ENCODE measurements at places on chromosomes 1 and 21. TPM values are rescaled to one million over a fixed set of nuclear protein-coding genes. Genes with fewer than 3 reads are reported as not detected.

GBP2 gene
- 37.1 TPM for total RNA-seq

ETV3L gene
- total RNA-seq: not detected

CHIT1 gene
- total RNA-seq: not detected

PRMT2 gene
- total RNA-seq: 83.0 TPM

RORC gene
- not detected for total RNA-seq

GRCh38 chr1:161691846-161692245 is 15.2 kb upstream of the FCRLA start:
- no peak for DNase-seq

- DNase-seq: no peak
Measured at GRCh38 chr1:163922743-163923201, 601.0 kb downstream of the NUF2 start.

DNA sequence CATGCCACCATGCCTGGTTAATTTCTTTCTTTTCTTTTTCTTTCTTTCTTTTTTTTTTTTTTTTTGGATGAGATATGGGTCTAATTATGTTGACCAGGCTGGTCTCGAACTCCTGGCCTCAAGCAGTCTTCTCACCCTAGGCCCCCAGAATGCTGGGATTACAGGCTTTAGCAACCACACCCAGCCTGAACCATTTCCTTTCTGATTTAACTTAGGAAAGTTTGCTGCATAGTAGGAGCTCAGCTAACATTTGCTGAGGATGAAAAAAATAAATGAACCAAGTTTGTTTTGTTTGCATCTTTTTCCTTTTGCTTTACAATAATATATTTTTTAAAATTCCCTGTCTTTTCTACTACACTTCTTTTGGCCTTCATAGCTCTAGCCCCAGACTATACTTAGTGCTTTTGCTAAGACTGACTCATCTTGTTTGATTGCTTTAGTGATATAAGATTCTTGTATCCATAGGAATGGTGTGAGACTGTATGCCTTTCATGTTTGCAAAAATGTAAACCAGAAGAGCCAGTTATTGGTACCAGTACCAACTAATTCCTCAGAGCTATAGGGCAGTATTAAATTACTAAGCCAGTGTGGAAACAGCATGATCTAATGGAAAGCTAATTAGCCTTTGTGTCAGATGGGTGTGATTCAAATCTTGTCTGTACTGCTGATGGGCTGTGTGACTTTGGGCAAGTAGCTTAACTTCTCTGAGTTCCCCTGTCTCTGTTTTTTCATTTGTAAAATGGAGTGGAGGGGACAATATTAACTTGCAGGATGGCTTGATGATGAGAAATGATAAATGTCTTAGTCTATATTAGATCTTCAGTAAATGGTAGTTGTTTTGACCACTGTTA is 66.9 kb downstream of the NFIA start:
- DNase-seq: no peak

DNA sequence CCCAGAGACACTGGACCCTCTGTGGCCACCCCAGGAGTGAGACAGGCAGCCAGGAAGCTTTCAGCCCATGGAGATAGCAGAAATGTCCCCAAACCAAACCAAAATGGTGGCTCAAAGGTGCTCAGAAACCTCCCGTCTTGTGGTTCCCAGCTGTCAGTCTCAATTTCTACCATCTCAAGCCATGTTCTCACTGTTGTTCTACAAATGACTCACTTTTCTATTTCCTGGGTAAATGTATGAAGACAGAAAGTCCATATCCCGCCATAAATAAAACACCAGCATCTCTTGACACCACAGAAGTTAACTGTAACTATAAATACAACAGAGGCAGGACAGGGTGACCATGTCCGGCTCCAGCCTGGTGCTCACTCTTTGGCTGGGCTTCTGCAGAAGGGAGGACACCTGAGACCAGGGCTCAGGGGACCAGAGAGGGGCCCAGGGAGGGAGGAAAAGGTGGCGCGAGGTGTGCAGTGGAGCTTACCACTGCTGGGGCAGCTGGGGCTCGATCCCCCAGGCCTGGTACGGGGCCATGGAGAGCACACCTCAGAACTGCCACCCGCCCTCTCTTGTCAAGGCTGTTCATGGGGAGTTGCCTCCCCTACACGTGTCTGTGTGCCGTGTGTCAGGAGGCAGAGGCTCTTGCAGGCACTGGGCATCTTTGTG is 43.6 kb downstream of the EPHB2 start:
- peak; percentile 29 for DNase-seq

- DNase-seq: no peak
Measured at GRCh38 chr1:50491142-50491541, 67.9 kb upstream of the DMRTA2 start.

- no peak for DNase-seq
Measured at GRCh38 chr21:44897326-44898010, 23.2 kb downstream of the ITGB2 start.

DNA sequence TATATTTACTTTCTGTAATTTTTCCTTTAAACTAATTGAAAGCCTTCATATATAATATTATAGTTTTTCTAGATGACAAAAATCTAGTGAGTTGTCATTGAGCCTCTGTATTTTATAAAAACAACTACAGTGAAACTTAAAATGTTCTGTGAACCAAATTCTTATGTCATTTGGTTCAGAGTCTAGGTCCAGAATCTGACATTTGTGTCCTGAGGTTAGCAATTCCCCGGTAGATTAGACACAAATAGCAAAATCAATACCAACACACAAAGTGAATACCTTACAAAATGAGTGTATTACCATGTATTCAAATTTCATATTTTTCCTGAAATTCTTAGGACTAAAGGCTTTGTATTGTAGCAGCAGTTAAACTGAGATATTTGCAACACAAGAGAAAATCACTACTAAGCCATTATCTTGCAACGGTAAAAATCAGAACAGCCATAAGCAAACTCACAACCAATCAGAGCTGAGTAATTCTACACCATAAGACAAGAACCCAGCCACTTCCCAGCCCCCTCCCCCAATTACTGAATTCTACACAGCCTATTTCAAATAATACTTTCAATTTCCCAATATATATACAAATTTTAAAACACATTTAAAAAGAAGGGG is 573.5 kb downstream of the SMYD3 start:
- DNase-seq: no peak

DNA sequence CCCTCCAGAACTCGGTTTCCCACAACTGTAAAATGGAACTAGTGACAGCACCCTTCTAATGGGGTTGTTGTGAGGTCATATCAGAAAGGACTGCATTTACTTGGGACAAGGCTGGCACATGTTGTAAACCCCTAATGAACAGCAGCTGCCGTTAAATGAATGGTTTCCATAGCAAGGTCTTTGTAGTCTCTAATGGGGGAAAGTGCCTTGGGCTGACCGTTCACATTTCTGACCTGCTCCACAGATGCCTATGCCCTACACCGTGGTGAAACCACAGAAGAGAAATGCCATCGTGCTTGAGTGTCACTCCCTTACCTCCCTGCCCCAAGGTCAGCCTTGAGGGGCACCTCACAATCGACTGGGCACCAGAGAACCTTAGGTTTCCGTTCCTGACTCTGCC is 143.1 kb downstream of the ZSCAN20 start:
- peak; percentile 15 for DNase-seq

- peak; percentile 18 for DNase-seq
Measured at GRCh38 chr1:76125473-76126219, 51.1 kb downstream of the ST6GALNAC3 start.

DNA sequence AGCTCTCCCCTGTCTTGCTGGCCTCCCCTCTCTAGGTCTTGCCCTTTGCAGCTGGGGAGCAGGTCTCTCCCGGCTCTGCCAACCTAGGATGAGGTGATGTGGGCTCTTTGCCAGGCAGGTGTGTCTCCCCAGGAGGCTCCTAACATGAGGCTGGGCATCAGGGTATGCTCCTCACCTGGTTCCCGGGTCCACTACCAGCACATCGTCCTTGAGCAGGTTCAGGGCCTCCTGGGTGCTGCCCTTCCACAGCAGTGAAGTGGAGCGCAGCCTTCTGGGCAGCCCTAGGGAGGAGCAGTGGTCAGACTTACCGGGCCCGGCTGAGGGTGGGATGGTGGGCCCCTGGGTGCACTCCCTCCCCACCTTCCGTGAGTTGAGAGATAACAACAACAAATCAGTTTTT is 17.5 kb downstream of the LACTBL1 start:
- DNase-seq: no peak
